ENCODE measurements at places on chromosomes 4 and X.

GRCh38 chr4:124157396-124158083 lies 555.0 kb downstream of the ANKRD50 start:
- DNase-seq: no peak

- no peak for DNase-seq
Observed at GRCh38 chr4:165378398-165378744, 437 bp upstream of the CPE start.

DNA sequence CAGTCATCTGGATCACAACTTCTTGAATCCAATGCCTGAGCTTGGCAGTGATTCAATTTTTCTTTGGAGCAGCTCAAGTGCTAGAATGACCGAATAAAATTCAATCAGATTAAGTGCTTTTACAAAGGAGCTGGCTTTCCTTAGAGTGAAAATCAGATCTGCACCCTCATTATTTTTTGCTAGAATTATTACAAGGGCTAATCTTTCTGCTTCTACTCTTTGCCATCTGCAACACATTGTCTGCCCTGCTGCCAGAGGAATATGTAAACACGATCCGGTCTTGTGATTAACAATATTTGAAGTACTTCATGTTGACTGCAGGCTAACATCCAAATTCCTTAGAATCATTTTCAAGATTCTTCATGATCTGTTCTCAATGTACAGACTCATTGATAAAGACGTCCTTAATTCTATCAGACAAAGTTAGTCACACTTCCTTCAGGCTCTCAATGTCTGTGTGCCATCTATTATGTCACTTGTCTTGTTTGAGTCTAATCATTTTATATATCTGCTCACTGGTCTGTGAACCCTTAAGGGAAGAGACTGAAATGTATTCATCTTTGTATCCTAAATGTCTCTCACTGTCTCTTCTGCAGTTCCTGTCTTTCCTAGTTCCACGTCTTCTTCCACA lies 531.2 kb downstream of the GALNTL6 start:
- no peak for DNase-seq

- no peak for DNase-seq
Observed at GRCh38 chr4:24002330-24002966, 112.6 kb upstream of the PPARGC1A start.

DNA sequence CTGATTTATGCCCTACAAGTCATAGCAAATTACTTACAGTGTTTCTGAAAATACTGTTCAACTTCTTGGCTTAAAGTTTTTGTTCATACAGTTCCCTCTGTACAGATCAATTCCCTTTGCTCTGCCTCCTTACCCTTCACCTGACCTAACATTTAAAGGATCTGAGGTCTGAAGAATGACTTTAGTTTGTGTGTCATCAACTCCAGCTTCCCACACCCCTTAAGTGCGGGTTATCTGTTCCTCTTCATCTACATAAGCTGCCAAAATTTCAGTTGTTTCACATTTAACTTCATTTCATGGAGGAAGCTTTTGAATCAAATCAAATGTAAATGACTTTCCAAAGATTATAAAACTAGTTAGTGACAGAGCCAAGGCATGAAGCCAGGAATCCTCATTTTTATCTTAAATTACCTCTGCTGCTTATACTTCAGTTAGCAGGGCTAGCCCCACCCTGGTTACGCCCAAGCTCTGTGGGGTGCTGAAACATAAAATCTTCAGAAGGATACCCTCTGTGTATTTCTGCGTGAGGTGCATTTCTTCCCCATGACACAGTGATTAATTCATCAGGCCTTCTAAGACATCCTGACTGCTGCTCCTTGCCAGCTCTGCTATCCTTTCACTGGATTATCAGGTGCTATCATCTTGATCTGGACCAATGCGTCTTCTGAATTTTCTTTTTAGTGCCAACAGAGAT lies 16.5 kb downstream of the CXCL1 start:
- DNase-seq: no peak

DNA sequence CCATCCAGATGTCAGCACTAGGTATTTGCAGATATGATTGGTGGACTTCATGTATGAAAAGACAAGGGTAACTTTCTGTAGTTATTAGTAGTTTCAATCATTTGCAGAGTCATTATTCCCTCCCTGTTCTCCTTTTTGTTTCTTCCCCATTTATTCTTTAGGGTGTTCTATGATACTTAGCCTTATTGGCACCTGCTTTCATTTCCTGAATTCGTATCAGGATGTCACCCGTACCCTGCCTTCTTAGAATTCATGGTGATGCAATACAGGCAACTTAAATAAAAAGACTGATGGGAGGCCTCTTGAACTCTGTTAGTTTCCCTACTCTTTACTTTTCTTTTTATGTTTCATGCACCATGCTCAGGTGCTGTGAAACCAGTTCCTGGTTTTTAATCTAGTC lies 24.2 kb downstream of the MAGED1 start:
- DNase-seq: no peak

DNA sequence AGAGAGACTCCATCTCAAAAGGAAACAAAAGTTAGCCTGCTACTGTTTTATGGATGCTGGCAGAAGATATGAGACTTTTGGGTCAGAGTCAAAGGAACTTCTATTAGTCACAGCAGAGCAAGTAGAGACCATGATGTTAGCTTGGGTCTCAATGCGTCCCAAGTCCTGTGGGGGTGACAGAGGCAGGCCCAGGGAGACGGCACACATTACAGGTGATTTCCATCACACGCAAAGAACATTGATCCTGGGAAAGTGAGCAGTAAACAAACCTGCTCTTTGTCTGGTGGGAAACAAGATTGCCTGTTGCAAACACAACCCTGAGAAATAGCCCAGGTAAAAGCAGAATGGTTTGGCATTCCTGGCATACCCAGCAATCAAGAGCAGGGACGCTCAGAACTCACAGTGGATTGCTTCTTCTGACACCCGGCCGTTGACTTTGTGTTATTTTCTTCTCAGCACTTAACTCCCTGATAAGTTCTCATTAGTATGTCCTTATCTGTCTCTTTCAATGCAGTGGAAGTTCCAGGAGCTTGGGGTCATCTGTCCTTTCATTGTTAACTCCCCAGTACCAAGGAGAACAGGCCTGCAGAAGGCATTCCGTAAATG lies 51.2 kb upstream of the LGI2 start:
- no peak for DNase-seq

DNA sequence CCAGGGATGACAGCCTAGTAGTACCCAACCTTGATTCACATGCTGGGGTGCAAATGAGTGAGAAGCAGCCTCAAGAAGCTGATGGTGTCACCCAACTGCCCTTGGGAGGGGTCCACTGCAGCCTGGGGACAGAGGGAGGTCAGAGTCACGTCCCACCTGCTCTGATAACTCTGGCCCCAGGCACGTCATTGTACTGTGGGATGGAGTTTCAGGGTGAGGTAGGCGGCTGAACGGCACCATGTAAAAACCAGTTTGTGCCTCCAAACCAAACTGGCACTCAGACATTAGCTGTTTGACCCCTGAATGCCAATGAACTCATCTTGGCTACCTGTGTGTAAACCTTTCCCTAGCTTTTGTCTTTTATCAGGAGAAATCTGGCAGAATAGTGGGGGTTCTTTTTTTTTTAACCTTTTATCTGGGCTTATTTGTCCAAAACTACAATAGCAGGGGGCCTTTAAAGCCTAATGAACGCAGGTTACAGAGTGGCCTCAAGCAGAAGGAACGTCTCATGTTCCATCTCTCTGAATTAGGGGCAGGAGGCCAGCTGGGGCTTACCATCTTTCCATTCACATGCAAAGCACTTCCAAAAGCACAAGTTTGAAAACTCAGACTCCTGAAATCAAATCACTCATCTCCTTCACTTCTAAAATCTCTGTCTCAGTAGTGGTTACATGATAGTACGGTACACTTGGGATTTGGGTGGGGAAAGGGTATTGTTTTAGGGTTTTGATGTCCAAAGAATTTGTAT lies 89.4 kb downstream of the IRF2 start:
- no peak for DNase-seq

- no peak for DNase-seq
Observed at GRCh38 chr4:163558539-163559044, 64.1 kb downstream of the TMA16 start.

DNA sequence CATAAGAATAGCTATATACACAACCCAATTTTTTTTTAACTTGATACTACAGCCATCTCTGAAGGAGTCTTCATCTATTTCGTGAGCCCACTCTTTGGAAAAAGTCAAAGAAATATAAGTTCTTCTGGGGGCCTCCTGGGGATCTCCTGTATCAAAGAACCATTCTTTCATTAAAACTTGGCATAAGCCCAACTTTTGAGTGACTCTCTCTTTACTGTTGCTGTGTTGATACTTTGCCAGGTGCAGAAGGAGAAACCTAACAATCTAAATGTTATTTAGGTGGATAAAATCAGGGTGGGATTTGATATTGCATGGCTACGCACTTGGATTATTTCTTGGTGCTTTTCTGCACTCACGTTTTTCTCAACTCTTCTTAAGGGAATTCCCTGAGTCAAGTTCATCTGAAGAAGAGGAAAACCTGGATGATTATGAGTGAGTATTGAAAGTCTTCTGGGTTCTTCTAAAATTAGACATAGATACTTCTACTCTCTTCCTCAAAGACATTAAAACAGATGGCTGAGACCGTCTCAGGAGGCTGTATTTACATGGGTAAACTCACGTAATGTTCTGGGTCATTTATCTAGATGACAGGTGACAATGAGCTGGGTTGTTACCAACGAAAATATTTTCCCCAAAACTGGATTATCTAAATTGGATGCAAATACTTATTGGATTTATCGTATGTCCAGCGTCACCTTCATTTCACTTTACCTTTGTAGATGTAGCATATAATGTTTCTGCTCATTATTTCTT lies 25.2 kb downstream of the BMX start:
- DNase-seq: no peak

DNA sequence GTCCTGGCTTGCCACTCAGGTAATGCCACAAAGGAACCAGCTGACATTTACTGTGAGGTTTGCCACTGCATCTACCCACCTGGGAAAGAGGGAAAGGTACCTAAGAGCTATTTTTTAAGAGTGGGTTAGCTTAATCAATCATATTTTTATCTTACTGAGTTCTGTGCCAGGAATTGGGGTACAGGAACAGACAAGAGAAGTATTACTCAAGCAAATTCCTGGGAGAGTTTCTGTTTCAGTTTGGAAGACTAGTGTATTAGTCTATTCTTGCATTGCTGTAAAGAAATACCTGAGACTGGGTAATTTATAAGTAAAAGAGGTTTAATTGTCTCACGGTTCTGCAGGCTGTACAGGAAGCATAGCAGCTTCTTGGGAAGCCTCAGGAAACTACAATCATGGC lies 23.2 kb downstream of the PSMD10 start:
- DNase-seq: no peak

- no peak for DNase-seq
Observed at GRCh38 chr4:73744203-73744602, 3.8 kb downstream of the CXCL8 start.

DNA sequence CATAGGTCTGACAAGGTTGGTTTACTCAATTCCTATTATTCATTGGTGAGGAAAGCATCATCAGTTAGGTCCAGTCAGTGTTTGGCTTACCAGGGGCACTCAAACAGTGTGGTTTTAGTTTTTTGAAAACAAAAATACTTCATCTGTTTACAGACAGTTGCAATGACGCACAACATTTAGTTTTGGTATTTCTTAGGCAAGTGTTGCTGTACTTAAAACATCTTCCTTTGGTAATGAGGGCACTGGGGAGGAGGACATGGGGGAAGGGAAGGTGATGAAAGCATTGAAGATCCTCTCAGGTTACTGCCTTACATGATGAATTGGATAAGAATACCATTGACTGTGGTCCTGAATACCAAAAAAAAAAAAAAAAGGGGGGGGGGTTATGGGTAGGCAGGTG lies 93.7 kb upstream of the MAOA start:
- DNase-seq: no peak

- DNase-seq: no peak
Observed at GRCh38 chr4:3322059-3322550, 29.3 kb downstream of the RGS12 start.

DNA sequence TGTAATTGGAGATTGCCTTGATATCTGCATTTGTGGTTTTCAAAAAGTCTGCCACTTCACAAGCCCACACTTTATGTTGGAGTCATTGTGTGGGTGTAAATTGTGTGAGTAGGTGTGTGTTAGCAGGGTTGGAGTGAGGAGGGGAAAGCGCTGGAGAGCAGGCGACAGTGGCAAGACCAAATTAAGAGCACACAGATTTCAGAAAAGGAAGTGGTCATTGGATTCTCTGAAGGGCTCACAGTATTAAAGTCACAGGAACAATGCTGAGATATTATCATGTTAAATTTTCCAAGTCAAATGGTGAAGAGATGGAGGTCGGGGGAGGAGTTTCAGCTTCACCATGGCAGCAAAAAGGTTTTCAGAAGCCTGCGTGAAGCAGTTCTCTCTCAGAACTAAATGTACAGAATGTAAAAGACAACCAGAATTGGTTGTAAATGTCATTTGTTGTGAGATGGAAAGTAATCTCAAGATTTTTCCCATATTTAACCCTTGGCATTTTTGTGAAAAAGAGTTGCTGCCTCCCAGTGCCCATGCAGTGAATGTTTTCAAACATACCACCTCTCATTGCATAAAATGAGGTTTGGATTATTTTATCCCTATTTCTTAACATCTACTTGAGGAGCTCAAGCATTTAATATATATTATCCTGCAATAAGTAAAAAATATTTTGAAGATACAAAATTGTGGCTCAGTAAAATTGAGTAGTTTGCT lies 265.9 kb downstream of the ZNF674 start:
- DNase-seq: no peak

Data from stimulated activated CD4-positive, alpha-beta T cell treated with anti-CD3 and anti-CD28 coated beads, Interleukin-1b, Interleukin-23, amount 100 ng/mL, for 1 hour (primary cell).